ENCODE measurements at places on chromosomes 12 and 14.

- DNase-seq: no peak
Observed at GRCh38 chr14:68986926-68987652, 8.0 kb upstream of the ACTN1 start.

DNA sequence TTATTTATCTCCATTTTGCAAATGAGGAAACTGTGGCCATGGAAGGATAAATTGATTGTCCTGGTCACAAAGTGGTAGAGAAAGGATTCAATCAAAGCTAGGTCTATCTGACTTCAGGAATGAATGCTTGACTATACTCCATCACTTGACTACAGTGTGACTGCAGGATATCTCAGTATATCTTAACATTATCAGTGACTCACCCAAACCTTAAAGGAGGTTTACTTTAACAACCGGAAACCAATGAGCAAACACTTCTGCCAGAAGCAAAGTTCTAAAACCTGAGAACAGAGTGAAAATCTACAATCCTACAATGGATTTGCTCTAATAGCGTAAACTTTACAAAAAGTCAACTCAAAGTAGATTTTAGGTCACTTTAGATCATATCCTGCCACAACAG is 277.0 kb downstream of the CEP128 start:
- DNase-seq: no peak

- no peak for DNase-seq
Observed at GRCh38 chr14:50600849-50601248, 40.9 kb downstream of the ATL1 start.

- no peak for DNase-seq
Observed at GRCh38 chr14:20830831-20831230, 28.2 kb upstream of the RNASE1 start.

- no peak for DNase-seq
Observed at GRCh38 chr12:110677206-110677911, 11.6 kb downstream of the HVCN1 start.

DNA sequence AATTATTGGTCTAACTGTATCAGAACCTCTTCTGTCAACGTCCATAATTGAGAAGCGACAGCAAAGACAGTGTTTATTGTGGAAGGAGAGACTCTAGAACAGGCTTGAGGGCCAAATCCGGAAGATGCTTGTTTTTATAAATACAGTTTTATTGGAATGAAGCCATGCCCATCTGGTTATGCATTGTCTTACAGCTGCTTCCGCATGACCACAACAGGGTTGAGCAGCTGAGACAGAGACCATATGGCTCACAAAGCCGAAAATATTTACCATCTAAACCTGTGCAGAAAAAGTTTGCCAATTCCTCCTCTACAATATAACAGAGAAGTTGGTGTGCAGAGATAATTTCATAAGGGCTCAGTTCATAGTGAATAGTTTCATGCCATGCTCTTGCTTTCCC is 24.5 kb downstream of the PRKAB1 start:
- DNase-seq: no peak

DNA sequence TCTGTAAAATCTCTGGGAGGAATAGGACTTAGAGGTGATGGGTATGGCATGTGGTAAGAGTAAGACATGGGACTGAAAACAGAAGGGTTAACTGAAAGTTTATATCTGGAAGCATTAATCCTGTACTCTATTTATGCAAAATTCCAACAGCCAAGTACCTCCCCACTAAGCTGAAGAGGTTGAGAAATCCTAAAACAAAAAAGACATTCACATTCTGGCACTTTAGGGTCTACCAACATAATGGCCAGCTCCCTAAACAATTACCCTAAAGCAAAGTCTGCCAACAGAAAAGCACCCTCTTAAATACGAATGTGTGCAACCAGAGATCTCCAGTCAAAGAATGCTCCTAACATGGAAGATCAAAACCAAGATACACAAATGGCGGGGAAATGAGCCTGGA is 87.4 kb downstream of the GTF2A1 start:
- no peak for DNase-seq

DNA sequence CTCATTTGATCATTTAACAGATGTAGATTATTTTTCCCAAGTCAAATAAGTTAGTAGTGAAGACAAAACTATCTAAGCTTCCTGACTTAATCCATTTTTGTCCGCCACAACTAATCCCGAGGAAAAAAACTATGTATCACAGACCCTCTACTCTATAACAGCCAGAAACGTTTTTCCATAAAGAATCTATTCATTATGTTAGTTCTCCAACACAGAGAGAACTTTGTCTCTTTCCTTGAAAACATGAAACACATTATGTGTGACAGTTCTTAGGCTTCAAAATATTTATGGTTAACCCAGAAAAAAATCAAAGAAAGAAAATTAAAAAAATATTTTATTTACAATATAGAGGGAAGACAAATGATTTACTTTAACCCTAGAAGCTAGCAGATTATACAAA is 100.1 kb downstream of the PLEKHG7 start:
- no peak for DNase-seq

DNA sequence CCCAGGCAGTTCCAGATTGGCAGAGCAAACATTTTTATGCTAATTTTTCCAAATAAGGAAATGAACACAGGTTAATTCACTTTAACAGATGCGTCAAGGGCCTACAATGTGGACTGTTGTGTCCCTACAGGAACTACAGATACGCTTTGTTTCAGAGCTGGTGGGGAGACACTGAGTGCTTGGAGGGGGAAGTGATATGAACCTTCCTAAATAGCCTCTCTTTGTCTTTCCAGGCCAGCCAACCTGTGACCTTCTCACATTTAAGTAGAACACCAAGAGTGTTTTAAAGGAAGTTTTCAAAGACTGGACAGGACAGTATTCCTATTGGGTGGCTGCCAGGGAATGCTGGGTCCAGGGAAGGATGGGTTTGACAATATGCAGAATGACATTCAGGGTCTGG is 141.3 kb downstream of the ZNF664 start:
- DNase-seq: no peak

DNA sequence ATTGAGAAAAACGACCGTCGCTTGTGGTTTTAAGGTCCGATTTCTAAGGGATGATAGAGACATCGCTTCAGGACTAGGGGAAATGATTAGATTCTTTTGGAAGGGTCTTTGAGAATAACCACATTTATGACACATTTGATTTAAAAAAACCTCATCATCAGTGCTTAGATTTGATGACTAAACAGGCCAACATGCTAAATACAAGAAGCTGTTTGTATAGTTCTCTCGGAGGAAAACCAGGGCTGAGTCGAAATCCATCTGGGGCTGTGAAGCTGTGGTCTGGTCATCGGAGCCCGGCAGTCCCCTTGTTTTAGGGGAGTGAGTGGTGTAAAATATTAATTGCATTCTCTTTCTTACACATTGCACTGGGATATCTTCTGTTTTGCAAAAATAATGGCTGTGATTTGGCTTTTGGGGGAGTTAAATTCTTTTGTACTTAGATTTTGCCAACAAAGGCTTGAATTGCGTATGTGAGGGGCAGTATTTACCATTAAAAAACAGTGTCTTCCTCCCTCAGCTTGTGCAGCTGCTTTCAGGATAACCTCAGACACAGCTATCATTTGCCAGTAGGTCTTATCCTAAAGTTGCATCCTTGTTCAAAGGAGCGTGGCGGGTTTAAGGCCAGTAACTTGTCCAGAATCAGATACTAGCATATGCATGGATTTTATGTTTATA is 550 bp downstream of the GNG2 start:
- DNase-seq: no peak

DNA sequence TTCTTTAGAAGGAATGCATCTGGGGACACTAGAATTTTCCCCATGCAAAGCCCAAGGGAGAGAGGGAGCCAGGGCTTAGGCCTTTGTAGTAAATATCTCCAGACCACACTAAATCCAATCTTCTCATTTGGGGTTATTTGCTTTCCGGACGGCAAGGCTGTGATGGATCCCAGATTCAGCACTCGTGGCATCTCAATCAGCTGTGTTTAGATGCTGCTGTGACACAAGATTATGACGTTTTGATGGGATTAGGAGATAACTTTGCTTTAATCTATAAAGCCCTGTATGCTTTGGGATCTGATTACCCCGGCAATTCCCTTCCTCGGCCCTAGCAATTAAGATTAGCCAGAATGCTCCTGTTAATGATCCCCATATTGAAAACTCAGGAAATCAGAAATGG is 686.7 kb upstream of the TBX3 start:
- DNase-seq: no peak

DNA sequence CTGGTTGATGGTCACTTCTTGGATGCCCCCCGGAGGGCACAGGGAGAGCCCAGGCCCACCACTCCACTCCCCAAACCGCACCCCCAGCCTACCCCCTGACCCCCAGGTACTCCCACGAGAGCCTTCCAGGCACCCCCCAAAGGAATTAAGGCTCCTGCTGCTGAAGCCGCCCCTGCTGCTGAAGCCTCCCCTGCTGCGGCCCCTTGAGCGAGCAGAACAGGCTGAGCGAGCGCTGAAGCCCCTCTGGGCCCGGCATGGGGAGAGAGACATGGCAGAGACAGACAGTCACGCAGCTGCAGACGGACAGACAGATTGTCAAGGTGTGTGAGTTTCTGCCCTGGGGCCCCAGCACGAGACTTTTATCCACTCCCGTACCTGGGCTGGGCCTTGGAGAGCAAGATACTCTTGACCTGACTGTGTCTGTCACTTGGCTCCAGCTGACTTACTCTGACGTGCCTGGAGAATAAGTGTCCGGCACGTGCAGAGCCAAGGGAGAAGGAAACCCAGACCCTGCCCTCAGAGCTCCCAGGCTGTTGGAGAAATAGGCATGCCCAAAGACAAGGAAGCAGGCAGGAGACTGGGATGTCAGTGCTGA is at the start of gene KRT78:
Gene KRT78, minus strand, starts transcription at position 334 of the 595 bp plus-strand sequence. Its CDS starts 64 bp downstream, at position 270.
- no peak for DNase-seq

- DNase-seq: no peak
Observed at GRCh38 chr12:22056607-22057006, 10.6 kb downstream of the CMAS start.

DNA sequence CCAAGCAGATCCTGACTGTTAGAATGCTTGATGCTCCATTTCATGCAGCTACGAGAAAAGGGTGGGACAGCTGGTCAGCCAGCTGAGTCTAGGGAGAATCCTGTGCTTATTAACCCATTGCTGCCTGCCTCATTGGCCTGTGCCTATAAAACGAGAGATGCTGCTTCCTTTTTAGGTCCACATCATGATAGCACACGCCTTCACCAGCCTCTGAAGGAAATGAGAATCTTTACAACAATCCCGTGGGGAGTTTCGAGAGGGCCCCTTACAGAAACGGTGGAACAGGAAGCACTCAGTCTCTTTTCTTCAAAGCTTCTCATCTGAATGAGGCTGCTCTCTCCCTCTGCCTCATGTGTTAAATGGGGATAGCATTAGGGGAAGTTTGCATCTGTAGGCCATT is 147.3 kb upstream of the RFLNA start:
- DNase-seq: no peak

DNA sequence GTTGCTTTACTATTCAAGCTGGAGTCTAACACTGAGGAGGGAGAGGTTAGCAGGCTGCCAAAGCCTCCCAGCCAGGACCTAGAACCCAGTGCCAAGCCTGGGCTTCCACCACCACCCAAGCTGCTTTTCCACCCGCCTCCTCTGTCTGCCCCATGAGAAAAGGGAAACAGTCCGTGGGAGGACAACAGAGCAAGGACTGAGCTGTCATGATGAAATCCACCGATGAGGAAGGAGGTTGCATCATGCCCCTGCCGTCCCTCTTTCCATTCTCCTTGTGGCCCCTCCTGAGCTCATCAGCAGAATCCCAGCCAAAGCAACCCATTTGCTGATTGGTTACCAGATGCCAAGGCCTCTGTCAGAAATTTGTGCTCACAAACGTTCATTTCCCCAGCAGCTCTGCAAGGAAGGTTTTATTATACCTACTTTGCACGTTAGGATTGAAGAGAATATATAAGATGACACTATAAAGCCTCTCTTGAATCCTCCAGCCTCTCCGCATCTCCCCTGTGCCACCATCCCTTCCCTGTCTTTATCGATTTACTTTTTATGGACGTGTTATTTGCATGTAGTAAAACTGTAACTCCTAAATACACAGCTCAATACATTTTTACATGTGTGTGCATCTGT is 6.3 kb upstream of the SERPINA1 start:
- DNase-seq: no peak

DNA sequence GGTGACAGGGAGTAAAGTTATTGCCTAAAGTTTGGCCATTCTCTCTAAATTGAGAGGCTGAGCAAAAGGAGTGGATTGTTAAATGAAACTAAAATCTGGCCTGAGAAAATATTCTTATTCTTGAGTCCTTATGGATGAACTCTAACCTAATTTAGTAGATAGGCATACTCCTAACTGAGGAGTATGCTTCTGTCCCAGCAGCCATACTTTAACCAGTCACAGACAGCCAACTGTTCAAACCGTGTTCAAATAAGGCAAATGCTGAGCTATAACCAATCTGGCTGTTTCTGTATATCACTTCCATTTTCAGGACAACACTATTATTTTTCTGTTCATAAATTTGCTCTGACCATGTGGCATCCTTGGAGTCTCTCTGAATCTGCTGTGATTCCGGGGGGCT is 75.9 kb upstream of the RERGL start:
- no peak for DNase-seq

DNA sequence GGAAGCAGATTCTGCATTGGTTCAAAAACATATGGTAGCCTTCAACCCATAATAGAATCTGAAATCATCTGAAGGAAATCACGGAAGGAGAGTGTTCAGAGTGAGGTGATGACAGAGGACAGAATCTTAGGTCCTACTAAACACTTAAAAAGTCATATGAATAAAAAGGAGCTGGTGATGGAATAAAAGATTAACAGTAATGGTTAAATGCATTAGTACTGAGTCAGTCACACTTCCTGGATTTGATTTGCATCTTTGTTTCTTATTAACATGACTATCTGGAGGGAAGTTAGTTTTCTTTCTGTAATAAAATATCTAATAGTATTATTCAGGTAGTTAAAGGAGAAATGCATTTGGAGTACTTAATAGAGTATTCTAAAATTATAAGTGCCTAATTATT is 296.3 kb upstream of the ATXN7L3B start:
- DNase-seq: no peak

DNA sequence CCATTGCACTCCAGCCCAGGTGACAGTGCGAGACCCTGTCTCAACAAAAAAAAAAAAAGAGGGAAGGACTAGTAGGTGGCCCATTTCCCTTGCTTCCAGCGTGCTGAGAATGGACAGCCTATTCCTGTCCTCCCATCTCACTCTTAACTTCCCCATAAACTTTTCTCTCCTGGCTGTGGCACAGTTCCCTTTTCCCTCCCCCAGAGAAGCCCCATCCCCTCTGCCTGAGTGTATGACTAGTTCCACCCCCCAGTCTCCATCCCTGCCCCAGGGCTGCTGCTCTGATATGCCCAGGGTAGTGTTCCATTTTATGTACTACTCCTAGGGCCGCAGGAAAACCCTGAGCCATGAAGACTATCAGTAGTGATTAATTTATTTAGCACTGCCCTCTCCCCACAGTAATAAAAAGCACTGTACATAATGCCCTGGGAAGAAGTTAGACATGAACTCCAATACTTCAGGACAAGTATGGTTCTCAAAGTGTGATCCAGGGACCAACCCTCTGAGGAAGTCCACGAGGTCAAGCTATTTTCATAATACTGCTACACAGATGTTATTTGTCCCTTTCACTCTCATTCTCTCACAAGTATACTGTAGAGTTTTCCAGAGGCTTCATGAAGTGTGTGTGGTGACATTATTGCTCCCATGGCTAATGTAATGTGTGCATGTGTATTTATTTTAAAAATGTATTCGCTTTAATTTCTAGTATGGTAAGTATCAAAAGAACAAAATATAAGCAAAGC is 11.5 kb upstream of the CHD4 start:
- no peak for DNase-seq
